M059J (cell line): ENCODE measurements at places on chromosomes 4 and X. TPM values are rescaled to one million over a fixed set of nuclear protein-coding genes. Genes with fewer than 3 reads are reported as not detected.

GRCh38 chr4:110170861-110171260 lies 27.6 kb downstream of the ELOVL6 start:
- DNase-seq: no peak

- DNase-seq: peak; percentile 36
Measured at GRCh38 chr4:64713256-64713840, 304.1 kb upstream of the TECRL start.

- peak; percentile 8 for DNase-seq
Measured at GRCh38 chr4:74665346-74665745, 129.0 kb downstream of the BTC start.

GRCh38 chrX:18426004-18426320 lies 554 bp downstream of the CDKL5 start:
- DNase-seq: no peak

DNA sequence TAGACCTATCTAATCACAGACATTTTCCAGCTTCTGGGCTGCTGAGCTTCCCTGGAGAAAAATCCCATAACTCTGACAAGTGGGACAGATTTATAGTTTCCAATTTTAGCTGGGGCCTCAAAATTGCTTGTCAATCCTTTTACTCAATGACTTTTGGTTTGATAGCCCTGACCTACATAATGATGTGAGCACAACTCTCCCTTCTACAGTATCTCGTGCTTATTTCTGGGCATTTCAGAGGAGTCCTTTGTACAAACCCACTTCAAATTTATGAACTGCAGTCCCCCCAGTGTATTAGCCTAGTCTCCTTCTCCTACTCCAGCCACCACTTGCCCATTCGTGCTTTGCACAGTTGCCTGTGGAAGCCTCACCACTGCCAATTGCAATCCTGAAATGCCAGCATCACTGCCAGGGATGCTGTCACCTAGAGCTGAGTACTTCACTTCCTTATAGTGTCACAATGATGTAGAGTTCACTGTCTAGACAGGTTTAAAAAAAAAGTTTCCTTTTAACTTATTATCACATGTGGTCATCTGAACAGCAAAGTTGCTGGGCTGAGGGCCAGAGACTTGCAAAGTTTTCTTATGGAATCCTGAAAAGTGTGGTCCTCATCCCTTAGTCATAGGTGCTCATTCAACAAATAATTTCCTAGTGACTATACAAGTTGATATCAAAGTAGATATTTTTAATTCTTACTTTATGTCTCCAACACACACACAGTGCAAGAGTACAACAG lies 21.2 kb downstream of the TRAM1L1 start:
- peak; percentile 20 for DNase-seq

DNA sequence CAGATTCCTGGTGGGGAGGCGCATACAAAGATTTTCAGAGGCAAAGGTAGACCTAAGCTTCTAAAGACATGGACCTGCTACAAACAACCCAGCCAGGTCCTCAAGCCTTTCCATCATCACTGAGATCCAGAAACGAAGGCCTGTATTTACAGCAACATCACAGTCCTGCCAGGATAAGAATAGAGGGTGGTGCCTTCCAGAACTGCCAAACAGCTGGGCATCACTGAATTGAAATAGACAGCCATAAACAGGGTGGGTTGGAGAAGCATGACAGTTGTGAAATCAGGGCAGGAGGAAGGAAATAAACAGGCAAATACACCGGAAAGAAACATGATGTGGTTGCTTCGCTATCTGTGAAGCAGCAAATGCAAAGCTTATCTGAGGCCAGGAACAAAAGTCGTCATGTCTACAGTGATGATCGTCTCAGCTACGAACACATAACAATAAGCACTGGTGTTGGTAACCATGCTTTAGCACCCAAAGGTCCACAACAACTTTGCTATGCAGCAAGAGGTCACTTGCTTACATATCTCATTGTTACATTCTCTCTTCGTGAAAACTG lies 6.7 kb upstream of the TMEM154 start:
- no peak for DNase-seq

- DNase-seq: no peak
Measured at GRCh38 chr4:95478679-95479078, 70.1 kb downstream of the UNC5C start.

DNA sequence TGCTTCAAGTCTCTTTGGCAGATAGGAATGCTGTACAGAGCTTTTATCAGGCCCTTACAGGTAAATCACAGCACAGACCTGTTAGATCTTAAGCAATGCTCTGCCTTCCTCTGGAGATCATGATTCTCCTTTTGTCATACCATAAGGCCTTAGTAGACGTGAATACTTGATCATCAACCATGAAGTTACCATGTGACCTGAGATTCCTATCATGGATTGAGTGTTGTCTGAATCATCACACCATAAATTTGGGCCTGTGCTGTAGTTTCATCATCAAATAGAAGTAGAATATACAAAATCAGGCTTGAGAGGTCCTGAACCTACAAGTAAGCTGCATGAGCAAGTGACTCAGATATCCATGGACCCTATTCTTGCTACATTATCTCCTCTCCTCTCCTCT lies 466.8 kb upstream of the INTU start:
- no peak for DNase-seq

DNA sequence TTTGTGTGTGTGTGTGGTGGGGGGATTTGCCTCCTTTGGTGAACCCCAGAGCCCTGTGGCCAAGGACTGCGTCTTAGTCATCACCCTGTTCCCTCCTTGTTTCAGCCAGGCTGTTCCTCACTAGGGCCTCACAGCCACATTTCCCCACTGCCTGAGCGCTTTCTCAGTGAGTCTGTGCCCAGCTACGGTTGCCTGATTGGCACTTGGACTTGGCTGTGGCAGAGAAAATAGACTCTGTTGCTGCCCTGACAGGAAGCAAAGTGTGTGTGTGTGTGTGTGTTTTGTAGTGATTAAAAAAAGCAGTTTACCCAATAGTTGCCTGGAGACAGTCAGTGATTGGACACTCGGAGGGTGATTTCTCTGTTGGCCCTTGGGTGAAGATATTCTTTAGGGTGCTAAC lies 113.0 kb downstream of the UCHL1 start:
- peak; percentile 77 for DNase-seq

DNA sequence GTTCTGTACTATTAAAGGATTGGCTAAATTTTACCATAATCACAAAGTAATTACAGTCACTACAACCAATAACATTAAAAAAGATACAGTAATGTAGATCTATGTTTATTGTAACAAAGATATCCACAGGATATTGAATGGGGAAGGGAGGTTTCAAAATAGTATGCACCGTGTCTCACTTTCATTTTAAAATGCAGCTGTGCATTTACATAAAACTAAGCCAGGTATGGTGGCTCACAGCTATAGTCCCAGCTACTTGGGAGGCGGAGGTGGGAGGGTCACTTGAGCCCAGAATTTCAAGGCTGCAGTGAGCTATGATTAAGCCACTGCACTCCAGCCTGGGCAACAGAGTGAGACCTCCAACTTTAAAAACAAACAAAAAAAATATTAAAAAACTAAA lies 8.5 kb downstream of the SRP72 start:
- no peak for DNase-seq

- no peak for DNase-seq
Measured at GRCh38 chrX:350148-350533, 31.5 kb upstream of the GTPBP6 start.

GRCh38 chrX:133405498-133406185 lies 9.6 kb downstream of the GPC4 start:
- DNase-seq: no peak

DNA sequence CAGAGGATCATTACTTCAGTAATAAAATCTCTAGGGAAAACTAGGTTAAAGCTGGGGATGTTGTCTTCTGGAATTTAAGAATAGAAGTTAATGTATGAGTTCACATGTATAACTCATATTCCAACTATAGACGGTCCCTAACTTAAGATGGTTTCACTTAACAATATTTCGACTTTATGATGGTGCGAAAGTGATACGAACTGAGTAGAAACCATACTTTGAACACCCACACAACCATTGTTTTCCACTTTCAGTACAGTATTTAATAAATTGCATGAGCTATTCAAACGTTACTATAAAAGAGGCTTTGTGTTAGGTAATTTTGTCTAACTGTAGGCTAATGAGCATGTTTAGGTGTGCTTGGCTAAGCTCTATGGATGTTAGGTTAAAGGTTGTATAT lies 38.7 kb downstream of the CCSER1 start:
- no peak for DNase-seq

GRCh38 chr4:189850239-189850856 lies 90.3 kb upstream of the FRG1 start:
- DNase-seq: no peak

DNA sequence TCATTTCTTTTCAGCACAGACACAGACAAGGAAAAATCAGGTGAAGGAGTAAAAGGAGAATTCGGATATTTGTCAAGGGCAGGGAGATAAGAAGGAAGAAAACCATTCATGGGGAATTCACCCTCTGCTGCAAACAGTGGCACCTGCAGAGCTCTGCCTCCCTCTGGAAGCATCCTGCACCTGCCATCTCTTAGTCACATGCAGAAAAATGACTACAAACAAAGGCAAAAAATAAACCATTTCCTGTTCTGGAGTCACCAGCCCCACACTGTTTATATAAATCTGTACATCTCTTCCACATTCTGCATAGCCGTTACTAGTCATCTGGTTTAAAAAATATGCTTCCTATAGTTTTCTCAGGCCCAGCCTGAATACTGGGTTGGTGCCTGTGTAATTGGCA lies 205.3 kb downstream of the ARAP2 start:
- DNase-seq: no peak

DNA sequence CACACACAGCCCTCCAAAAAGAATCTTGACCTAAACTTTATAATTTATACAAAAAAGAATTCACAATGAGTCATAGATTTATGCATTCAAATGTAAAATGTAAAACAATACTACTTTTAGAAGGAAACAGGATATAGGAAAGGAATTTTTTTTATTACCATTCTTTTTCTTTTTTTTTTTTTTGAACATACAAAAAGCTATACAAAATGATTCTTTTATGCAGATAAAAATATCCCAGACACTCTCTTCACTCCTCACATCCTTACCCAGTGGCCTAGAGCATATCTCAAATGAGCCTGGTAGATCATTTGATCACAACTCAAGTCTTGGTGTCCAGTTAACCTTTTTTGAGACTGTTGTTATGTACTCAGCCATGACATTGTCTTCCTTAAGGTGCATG lies 307.3 kb upstream of the KLF3 start:
- no peak for DNase-seq

DNA sequence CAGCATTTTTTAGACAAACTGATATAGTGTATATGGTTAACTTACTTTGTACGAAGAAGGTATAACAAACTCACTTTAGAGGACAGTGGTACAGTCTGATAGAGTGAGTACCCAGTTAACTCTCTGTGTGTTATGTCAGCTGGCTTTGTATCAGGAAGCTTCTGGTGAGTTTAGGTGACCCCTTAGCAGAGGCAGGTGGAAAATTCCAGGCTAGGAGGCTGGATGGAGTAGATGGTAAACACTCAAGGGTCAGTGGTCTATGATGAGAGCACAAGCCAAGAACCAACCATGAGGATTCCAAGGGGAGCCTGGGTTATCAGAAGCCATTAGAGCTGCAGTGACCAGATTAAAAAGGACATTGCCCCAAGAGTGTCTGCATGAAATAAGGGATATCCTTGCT lies 227.3 kb upstream of the CENPE start:
- no peak for DNase-seq

- DNase-seq: no peak
Measured at GRCh38 chr4:57971261-57971660, 861.1 kb upstream of the IGFBP7 start.

GRCh38 chrX:80812176-80812575 lies 2.5 kb upstream of the BRWD3 start:
- DNase-seq: peak; percentile 40

DNA sequence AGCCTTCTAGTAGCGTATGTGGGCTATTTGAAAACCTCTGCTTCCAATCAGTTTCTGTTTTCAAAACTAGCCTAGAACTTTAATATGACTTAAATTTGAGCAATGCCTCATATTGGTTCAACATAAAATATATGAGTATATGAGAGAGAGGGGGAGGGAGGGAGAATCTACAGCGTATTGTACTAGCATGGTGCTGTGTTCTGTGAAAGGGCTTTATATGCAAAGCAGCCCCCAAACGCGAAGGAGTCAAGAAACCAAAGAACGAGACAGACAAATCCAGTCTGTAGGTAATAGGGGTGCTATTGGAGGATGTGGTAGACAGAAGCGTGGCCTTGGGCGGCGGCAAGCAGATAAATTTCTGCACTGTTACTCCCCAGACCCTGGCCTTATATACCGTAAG lies 784 bp upstream of the ANXA5 start:
- DNase-seq: no peak

GRCh38 chr4:30716681-30717207 lies 3.4 kb upstream of the PCDH7 start:
- DNase-seq: no peak

DNA sequence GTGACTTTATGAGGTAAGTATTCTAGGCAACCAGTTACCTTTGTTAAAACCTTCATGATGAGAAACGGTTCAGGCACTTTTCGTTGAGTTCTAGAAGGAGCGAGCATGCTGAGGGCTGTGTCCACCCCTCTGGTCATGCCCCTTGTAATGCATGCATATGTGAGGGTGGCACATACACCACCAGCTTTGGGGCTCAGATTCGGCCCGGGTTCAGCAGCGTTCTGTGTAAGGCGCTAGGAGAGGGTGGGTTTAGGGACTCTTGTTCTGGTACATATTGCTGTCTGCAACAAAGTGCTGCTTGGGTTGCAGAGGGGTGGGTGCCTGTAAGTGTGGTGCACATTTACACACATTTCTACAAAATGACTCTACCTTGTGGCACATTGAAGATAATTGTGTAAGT lies 54.5 kb downstream of the NOP14 start:
- no peak for DNase-seq

GRCh38 chr4:92184566-92184965 lies 119.2 kb upstream of the GRID2 start:
- DNase-seq: no peak

GRCh38 chrX:131746491-131746968 lies 202.7 kb downstream of the OR13H1 start:
- peak; percentile 45 for DNase-seq

LRP2BP gene
- total RNA-seq: 0.07 and 0.34 TPM in 2 replicates

ABLIM2 gene
- not detected in 2 replicates for total RNA-seq

ELMOD2 gene
- 20.5 and 26.6 TPM in 2 replicates for total RNA-seq

SPANXD gene
- 175 and 210 TPM in 2 replicates for total RNA-seq

CITED1 gene
- total RNA-seq: 0.59 TPM in 1 of 2 replicates, not detected in the other

DMD gene
- 1.1 and 4.9 TPM in 2 replicates for total RNA-seq

LGI2 gene
- 0.07 TPM in 1 of 2 replicates, not detected in the other for total RNA-seq

MAGEA2B gene
- total RNA-seq: 1.9 and 2.5 TPM in 2 replicates

TMEM35A gene
- 2.1 and 3.5 TPM in 2 replicates for total RNA-seq

SPOCK3 gene
- 0.20 and 0.81 TPM in 2 replicates for total RNA-seq

LONRF3 gene
- total RNA-seq: 5.6 and 8.7 TPM in 2 replicates

SYP gene
- 0.25 and 0.54 TPM in 2 replicates for total RNA-seq

P2RY10 gene
- not detected in 2 replicates for total RNA-seq

PRMT9 gene
- 7.7 and 8.9 TPM in 2 replicates for total RNA-seq

STS gene
- 3.2 and 5.0 TPM in 2 replicates for total RNA-seq
